ENCODE measurements at places on chromosomes 16 and 17. TPM values are rescaled to one million over a fixed set of nuclear protein-coding genes. Genes with fewer than 3 reads are reported as not detected.

ATP2A1 gene
- total RNA-seq: 5.2 TPM

SARM1 gene
- 5.6 TPM for total RNA-seq

PYDC1 gene
- not detected for total RNA-seq

SEZ6L2 gene
- total RNA-seq: 20.3 TPM

ZNF19 gene
- 2.0 TPM for total RNA-seq

CSHL1 gene
- total RNA-seq: not detected

All from A549 treated with AZD2906 at 1 μM for 4 hours (cell line).